Heart left ventricle (tissue), 16 donors: ENCODE measurements at places on chromosomes 4 and X.

DNA sequence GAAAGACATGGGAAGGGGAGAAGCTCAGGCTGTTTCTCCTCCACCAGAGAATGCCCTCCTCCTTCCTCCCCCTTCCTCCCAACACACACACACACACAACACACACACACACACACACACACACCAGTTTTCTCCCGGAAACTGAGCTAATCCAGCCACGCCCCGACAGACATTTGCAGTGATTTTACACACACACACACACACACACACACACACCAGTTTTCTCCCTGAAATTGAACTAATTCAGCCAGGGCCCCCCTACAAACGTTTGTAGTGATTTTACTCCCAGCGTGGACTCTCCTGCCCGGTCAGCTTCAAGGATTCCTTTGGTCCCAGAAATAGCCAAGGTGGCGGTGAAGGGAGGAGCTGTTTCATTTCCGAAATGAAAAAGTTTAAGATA, 32.9 kb upstream of the STX18 start:
- H3K27ac ChIP-seq, result peak overlapping the region; percentile 64
- H3K36me3 ChIP-seq, result no peaks in the 10 kb centered on the region
- peak; percentile 79 for DNase-seq
- H3K4me3 ChIP-seq, result peak overlapping the region; percentile 55
- H3K27me3 ChIP-seq, result no peaks in the 10 kb centered on the region

- no peaks in the 10 kb centered on the region for H3K36me3 ChIP-seq
- no peaks in the 10 kb centered on the region for H3K4me1 ChIP-seq
- H3K4me3 ChIP-seq, result no peak overlapping the region
- H3K27ac ChIP-seq, result no peak overlapping the region
Observed at GRCh38 chrX:118665204-118665603, 62.2 kb upstream of the IL13RA1 start.

GRCh38 chr4:16812041-16812440, 86.4 kb downstream of the LDB2 start:
- H3K36me3 ChIP-seq, result no peaks in the 10 kb centered on the region
- H3K27ac ChIP-seq, result no peak overlapping the region
- DNase-seq, result no peak

DNA sequence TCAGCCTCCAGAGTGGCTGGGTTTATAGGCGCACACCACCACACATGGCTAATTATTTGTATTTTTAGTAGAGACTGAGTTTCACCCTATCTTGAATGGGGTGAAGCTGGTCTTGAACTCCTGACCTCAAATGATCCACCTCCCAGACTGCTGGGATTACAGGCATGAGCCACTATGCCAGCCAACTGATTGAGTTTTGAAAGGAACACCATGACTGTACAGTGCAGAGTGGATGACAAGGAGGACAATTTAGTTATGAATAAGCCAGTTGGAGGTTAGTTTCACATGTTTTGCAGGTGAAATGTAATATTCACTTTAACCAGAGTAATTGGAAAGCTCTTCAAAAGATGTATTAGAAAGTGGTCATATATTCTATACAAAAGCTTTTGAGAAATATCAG, 60.8 kb downstream of the PCDH18 start:
- no peak overlapping the region for H3K27ac ChIP-seq
- no peaks in the 10 kb centered on the region for H3K27me3 ChIP-seq
- H3K36me3 ChIP-seq, result no peaks in the 10 kb centered on the region
- H3K4me3 ChIP-seq, result no peak overlapping the region
- H3K4me1 ChIP-seq, result no peaks in the 10 kb centered on the region

DNA sequence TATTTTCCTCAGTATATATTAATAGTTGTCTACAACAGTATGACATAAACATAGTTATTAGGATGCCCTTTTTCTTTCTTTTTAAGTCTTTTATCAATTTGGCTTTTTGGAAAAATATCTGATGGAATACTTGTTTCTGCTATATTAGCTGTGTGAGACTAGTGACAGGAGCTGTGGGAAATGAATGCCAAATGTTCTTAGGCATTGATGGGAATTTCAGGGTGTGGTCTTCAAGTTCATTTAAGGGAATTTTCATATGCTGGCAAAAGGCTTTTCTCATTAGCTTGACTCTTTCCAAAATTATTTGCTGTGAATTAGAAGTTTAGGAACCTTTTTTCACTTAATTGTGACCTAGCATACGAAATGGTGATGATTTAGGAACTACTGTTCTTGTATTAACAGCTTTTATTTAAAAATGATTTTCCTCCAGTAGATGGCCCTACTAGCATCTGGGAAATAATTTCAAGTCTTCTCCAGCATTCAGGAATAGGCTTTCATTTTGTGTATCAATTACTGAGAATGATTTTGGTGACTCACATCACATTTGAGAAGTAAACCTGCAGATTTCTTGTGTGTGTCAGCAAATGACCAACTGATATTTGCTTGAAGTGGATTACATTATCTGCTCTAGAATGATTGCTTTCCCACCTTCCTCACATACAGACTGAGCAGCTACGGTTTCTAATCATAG, 70.9 kb downstream of the HTT start:
- no peak overlapping the region for H3K4me3 ChIP-seq
- H3K27ac ChIP-seq, result no peak overlapping the region
- H3K36me3 ChIP-seq, result peaks cover 97% of the 10 kb centered on the region
- no peak for DNase-seq
- no peaks in the 10 kb centered on the region for H3K27me3 ChIP-seq

DNA sequence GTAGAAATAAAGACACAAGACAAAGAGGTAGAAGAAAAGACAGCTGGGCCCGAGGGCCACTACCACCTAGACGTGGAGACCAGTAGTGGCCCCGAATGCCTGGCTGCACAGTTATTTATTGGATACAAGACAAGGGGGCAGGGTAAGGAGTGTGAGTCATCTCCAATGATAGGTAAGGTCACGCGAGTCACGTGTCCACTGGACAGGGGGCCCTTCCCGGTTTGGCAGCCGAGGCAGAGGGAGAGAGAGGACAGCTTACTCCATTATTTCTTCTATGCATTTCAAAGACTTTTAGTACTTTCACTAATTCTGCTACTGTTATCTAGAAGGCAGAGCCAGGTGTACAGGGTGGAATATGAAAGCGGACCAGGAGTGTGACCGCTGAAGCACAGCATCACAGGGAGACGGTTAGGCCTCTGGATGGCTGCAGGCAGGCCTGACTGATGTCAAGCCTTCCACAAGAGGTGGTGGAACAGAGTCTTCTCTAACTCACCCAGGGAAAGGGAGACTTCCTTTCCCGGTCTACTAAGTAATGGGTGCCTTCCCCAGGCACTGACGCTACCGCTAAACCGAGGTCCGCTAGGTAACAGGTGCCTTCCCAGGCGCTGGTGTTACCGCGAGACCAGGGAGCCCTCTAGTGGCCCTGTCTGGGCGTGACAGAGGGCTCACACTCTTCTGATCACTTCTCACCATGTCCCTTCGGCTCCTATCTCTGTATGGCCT, 44.9 kb downstream of the ZBTB49 start:
- H3K36me3 ChIP-seq, result no peaks in the 10 kb centered on the region
- peak; percentile 42 for DNase-seq
- H3K4me1 ChIP-seq, result peaks cover 3% of the 10 kb centered on the region
- no peaks in the 10 kb centered on the region for H3K27me3 ChIP-seq
- H3K4me3 ChIP-seq, result no peak overlapping the region
- H3K27ac ChIP-seq, result no peak overlapping the region

DNA sequence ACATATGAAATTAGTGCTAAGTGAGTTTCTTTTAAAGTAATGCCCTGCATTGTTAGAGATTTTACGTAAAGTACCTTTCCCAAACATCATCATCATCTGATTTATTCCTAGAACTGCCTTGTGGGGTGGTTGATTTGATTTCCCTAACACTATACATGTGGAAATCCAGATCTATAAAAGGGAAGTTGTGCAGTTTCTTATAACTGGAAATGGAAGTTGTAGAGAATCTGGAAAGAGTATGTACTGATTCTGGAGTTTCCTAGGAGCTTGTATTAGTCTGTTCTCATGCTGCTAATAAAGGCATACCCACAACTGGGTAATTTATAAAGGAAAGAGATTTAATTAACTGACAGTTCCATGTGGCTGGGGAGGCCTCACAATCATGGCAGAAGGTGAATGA, 47.9 kb downstream of the BMP2K start:
- H3K27me3 ChIP-seq, result no peaks in the 10 kb centered on the region
- no peak overlapping the region for H3K27ac ChIP-seq
- peaks cover 33% of the 10 kb centered on the region for H3K36me3 ChIP-seq

DNA sequence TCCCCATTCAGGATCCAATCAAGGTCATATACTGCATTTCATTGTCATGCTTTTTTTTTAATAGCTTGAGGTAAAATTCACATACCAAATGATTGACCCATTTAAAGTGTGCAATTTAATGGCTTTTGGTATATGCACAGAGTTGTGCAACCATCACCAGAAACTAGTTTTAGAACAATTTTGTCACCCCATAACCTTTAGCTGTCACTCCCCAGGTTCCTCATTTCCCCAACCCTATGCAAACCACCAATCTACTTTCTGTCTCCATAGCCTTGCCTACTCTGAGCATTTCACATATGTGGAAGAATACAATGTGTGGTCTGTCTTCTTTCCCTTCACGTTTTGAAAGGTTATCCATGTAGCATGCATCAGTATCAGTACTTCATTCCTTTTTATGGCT, 1.4 kb upstream of the SMAD1 start:
- H3K4me1 ChIP-seq, result peaks cover 7% of the 10 kb centered on the region
- H3K27ac ChIP-seq, result no peak overlapping the region
- H3K36me3 ChIP-seq, result no peaks in the 10 kb centered on the region
- no peak for DNase-seq
- no peak overlapping the region for H3K4me3 ChIP-seq

DNA sequence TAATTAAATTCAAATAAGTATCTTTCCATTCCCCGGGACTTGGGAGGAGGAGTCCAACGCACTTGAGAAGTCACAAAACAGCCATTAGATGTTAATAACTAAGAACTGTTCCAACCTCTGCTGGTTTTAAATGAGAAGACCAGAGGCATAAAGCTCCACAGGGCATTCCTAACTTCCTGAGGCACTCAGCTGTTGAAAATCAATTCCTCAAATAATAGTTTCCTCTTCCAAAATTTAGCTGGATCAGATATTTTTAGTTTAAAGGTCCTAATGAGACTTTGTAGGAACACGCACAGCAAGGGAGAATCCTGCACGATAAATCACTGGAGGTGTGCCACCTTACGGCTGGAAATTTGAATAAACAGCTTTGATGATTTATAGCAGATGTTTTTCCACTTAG, 504.3 kb upstream of the ZFP42 start:
- H3K4me3 ChIP-seq, result no peak overlapping the region
- DNase-seq, result no peak
- H3K27ac ChIP-seq, result no peak overlapping the region
- H3K27me3 ChIP-seq, result no peaks in the 10 kb centered on the region
- H3K36me3 ChIP-seq, result no peaks in the 10 kb centered on the region

DNA sequence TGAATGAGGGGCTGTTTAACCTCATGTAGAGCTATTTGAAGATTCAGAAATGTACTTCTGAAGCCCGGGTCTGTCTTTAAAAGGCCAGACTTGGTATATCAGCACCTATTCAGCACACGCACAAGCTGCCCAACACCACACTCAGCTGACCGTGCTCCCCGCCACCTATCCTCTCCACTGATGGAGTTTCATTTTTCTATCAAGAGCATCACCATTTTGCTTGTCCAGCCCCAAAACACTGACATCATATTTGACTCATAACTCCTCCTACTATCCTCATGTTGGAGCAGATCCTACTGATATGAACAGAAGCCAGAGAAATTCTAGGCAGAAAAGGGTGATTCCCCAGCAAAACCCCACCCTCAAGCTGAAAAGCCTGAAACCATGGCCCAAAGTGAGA, 100.3 kb downstream of the SORBS2 start:
- H3K27me3 ChIP-seq, result no peaks in the 10 kb centered on the region
- peaks cover 68% of the 10 kb centered on the region for H3K4me1 ChIP-seq
- no peak for DNase-seq
- H3K27ac ChIP-seq, result no peak overlapping the region
- H3K4me3 ChIP-seq, result no peak overlapping the region

- H3K4me1 ChIP-seq, result peaks cover 2% of the 10 kb centered on the region
- DNase-seq, result peak; percentile 62
- H3K27me3 ChIP-seq, result no peaks in the 10 kb centered on the region
Observed at GRCh38 chr4:10664408-10664807, 20.2 kb downstream of the CLNK start.

GRCh38 chrX:155026727-155027508, at the start of gene FUNDC2:
Gene FUNDC2, plus strand, starts transcription at chrX:155026844. Its CDS starts 95 bp downstream, at chrX:155026939.
- H3K27ac ChIP-seq, result peak within 1 kb of the TSS; percentile 94
- H3K36me3 ChIP-seq, result no peaks in the 10 kb centered on the region
- H3K4me3 ChIP-seq, result peak within 1 kb of the TSS; percentile 63
- H3K27me3 ChIP-seq, result no peaks in the 10 kb centered on the region
- peaks cover 12% of the 10 kb centered on the region for H3K4me1 ChIP-seq
- peak; percentile 93 for DNase-seq

GRCh38 chrX:138875472-138875871, 164.0 kb upstream of the FGF13 start:
- H3K36me3 ChIP-seq, result no peaks in the 10 kb centered on the region
- no peak overlapping the region for H3K4me3 ChIP-seq
- H3K27ac ChIP-seq, result no peak overlapping the region

DNA sequence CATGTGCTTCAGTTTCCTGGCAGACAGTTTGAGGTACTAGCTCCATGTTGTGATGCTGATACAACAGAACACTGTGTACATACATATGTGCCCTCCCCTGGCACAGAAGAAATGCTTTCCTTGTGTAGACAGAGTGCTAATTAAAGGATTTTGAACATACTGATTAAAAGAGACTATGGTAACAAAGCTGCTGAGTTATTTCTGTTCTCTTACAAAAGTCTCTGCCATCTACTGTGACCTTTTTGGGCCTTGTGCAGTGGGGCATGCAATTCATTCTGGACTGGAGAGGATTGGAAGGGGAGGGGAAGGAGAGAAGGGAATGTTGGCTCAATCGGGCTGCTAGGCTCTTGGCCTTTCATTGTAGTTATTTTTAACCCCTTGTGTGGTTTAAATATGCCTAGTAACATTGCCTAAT, 6.0 kb downstream of the PDLIM5 start:
- H3K27me3 ChIP-seq, result no peaks in the 10 kb centered on the region
- peaks cover 20% of the 10 kb centered on the region for H3K36me3 ChIP-seq
- H3K4me1 ChIP-seq, result peaks cover 62% of the 10 kb centered on the region
- H3K27ac ChIP-seq, result peak overlapping the region; percentile 98

- H3K4me3 ChIP-seq, result no peak overlapping the region
- H3K27ac ChIP-seq, result no peak overlapping the region
- H3K36me3 ChIP-seq, result no peaks in the 10 kb centered on the region
- no peaks in the 10 kb centered on the region for H3K4me1 ChIP-seq
- no peaks in the 10 kb centered on the region for H3K27me3 ChIP-seq
- no peak for DNase-seq
Observed at GRCh38 chr4:164890691-164891090, 13.7 kb downstream of the APELA start.

DNA sequence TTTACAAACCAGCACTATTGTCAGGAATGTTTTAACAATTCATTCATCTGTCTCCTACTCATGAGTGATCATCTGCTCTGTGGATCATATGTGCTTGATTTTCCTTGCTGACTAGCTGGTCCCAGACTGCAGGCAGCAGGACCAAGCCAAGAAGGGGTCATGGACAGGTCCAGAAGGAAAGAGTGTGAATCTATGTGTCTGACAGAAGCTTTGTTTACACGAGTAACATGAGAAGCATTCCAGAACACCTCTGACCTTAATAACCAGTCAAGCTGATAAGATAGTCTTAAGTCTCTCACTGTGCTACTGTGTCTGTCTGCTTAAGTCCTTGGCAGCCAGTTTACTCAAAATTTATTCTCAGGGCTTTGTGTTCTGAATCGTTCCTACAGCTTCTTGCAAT, 39.0 kb downstream of the GUCY1A1 start:
- H3K36me3 ChIP-seq, result peaks cover 42% of the 10 kb centered on the region
- DNase-seq, result no peak
- peaks cover 8% of the 10 kb centered on the region for H3K4me1 ChIP-seq
- H3K27ac ChIP-seq, result no peak overlapping the region
- H3K27me3 ChIP-seq, result no peaks in the 10 kb centered on the region

GRCh38 chrX:82141942-82142341, 940.0 kb downstream of the SH3BGRL start:
- H3K4me1 ChIP-seq, result no peaks in the 10 kb centered on the region
- no peaks in the 10 kb centered on the region for H3K36me3 ChIP-seq
- no peak for DNase-seq
